T-helper 17 cell (primary cell): ENCODE measurements at places on chromosomes 13 and 19. TPM values are rescaled to one million over a fixed set of nuclear protein-coding genes. Genes with fewer than 3 reads are reported as not detected.

DNA sequence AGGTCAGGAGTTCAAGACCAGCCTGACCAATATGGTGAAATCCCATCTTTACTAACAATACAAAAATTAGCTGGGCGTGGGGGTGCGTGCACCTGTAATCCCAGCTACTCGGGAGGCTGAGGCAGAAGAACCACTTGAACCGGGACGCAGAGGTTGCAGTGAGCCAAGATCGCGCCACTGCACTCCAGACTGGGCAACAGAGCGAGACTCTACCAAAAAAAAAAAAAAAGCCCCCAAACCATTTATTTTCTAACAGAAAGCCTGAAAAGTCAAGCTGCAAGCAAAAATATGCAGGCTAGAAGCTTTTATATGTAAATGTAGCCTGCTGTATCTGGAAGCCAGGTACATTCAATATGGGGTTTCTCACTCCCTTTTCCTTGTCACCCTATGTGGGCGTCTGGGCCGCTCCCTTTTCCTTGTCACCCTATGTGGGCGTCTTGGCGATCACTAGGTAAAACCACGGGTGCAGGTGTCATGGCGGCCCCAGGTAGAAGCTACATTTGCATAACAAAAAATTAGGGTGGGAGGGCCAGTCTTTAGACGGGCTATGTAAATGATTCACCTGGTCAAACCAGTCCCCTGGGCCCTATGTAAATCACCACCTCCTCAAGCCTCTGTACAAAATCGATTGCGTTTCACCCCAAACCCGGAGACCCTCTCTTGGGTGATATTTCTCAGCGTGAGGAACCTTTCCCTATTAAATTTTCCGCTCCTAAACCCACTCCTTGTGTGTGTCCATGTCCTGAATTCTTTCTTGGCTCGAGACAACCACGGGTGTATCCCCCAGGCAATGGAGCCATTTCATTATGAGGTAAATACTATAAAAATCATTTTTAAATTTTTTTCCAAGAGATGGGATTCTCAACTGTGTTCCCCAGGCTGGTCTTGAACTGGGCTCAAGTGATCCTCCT, 2.1 kb downstream of the TRIM13 start:
- no peak for DNase-seq

TUBB4A gene
- total RNA-seq = 1.5 TPM

CCDC8 gene
- total RNA-seq = not detected

DNA sequence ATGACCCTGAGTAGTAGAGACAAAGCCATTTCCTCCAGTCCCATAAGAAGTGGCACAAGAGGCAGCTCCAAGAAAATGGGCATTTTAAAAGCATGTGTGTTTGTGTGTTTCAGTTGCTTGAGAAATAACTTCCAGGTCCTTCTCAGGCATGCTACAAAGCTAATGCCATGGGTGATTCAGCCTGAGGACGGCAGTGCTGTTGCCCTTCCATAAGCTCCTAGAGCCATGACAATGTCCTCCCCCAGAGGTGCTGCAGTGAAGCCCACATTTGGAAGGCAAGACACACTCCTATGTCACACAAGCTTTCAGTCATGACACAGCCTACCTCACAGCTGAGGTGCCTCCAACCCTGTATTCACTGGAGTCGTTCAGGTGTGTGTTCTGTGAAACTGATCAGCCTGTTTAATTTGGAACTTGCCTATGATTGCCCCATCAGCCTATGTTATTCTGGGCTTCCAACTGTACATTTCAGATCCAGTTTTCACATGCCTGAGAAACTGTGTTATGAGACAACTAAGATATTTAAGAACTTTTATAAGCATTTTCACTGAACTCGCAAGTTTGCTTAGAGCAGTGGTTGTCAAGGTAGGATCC, 213.6 kb downstream of the FOXO1 start:
- no peak for DNase-seq
